Right atrium auricular region (tissue), 2 donors: ENCODE measurements at places on chromosomes 3 and 15. TPM values are rescaled to one million over a fixed set of nuclear protein-coding genes. Genes with fewer than 3 reads are reported as not detected.

The LAMB2 gene
- total RNA-seq = 1,180 TPM

The SUCLG2 gene
- 39.0 TPM for total RNA-seq

The LMAN1L gene
- total RNA-seq = 13.8 TPM

The SLC2A2 gene
- total RNA-seq = not detected

The BFSP2 gene
- total RNA-seq = not detected

The C3orf80 gene
- total RNA-seq = 0.28 TPM

The CCDC39 gene
- total RNA-seq = not detected

The LRRIQ4 gene
- 0.43 TPM for total RNA-seq

The KLHL40 gene
- 0.15 TPM for total RNA-seq

The LYZL4 gene
- not detected for total RNA-seq

The SOX14 gene
- not detected for total RNA-seq

The TRH gene
- total RNA-seq = not detected

The CNTN6 gene
- total RNA-seq = not detected

The ENTPD3 gene
- 0.12 TPM for total RNA-seq

The GTF2E1 gene
- 9.6 TPM for total RNA-seq

The STRA6 gene
- total RNA-seq = 0.55 TPM

The TNIK gene
- 11.6 TPM for total RNA-seq

The PEX11A gene
- 11.6 TPM for total RNA-seq

The PDE8A gene
- total RNA-seq = 23.2 TPM

The RBP2 gene
- total RNA-seq = not detected
